Adrenal gland (tissue), 19 donors: ENCODE measurements at places on chromosomes 16 and 17. TPM values are rescaled to one million over a fixed set of nuclear protein-coding genes. Genes with fewer than 3 reads are reported as not detected.

Gene GNGT2
- total RNA-seq, result 1.2 TPM

Gene BPTF
- 50.2 TPM for total RNA-seq

Gene SIRT7
- 14.0 TPM for total RNA-seq

Gene C16orf89
- 5.7 TPM for total RNA-seq

DNA sequence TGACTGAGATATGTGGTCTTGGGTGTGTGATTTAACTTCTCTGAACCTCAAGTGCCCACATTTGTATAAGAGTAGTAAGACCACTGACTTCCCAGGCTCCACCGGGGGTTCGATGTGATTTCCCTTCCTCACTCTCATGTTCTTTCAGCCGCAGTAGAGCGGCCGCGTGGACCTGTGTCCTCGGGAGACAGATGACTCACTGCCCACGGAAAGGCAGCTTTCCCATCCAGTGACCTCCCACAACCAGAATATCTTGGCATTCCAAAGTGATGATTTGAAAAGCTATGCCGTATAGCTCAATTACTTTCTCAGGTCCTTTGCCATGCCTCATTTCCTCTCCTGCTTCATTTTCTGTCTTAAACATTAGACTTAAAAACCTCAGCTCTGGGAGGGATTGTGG, 73.6 kb downstream of the IL21R start:
- peak; percentile 44 for DNase-seq

DNA sequence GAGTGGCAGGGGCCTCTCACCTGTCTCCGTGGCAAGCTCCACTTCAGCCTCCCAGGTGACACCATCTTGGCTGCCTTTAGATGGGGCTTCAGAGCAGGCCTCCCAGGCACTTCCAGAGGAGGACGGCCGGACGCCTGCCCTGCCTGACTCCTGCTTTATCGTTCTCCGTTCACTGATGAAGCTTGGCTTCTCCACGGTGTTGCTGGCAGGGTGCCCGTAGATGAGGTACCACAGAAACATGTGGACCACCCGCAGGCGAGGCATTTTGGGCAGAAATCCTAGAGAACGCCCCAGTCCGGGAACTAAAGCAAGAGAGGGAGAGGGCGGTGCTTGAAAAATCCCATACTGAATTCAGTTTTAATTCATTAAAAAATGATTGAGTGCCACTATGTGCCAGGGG, 54.5 kb downstream of the GTF3C1 start:
- peak; percentile 30 for DNase-seq
